ENCODE measurements at places on chromosomes 3 and 15.
A peak's percentile ranks its signal among the peaks of the same experiment; 100 is the strongest.

DNA sequence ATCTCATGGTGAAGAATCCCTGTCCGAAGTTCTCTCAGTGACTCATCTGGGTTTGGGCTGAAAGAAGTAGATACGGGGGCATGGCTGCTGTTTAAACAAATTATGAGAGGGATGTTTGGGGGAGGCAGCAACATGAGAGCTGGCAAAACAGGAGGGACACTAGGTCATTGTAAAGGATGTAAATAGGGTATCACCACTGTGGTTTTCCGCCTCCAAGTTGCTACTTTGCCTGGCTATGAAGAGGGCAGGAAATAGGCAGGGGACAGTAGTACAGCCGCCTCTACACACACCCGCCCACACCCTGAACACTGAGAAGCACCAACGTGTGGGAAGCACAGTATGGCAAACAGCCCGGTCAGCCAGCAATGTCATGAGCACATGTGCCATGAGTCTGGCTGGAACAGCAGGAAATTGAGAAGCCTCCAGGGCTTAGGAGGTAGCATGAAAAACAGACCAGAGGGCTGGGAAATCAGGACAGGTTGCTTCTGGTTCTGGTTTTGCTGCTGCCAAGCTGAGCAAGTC, 17.1 kb downstream of the HEXA start:
- no peak for DNase-seq

DNA sequence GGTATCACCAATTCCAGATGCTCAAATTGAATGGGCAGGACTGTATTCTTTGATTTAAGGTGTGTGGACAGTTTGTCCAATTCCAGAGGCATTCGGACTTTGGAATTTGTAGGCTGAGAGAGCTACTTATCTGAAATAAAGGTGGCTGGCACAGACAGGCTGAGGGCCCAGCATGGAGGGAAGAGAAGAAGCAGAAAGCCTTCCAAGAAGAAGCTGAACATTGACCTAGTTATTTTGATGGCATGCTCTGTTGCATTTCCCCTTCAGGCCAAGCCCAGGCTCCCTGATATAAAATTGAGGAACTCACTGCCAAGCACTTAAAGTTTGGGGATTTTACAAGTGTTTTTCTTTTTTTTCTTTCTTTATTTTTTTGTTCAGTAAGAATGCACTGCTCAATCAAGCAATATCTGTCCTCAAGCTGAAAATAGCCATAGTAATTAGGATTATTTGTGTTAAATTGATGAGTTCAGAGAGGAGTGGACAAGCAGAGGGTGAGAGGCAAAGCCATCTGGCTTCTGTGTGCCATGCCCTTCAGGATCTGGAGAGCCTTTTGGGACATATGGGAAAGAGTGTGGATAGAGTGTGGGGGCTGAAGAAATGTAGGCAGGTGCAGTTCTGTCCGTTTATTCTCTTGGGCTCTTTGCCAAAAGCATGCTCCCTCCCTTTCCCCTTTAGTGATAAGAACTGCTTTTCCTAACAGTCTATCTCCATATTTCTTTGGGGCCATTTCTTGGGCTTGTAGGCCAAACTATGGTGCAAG, 148.9 kb downstream of the OXSM start:
- DNase-seq, result no peak

- no peak for DNase-seq
Measured at GRCh38 chr3:8607234-8608040, 37.2 kb downstream of the SSUH2 start.

- DNase-seq, result no peak
Measured at GRCh38 chr3:166685246-166685645, 694.9 kb downstream of the ZBBX start.

- DNase-seq, result no peak
Measured at GRCh38 chr3:27590437-27591298, 106.5 kb upstream of the SLC4A7 start.

GRCh38 chr3:110180733-110181132, 843.4 kb upstream of the DPPA4 start:
- no peak for DNase-seq

DNA sequence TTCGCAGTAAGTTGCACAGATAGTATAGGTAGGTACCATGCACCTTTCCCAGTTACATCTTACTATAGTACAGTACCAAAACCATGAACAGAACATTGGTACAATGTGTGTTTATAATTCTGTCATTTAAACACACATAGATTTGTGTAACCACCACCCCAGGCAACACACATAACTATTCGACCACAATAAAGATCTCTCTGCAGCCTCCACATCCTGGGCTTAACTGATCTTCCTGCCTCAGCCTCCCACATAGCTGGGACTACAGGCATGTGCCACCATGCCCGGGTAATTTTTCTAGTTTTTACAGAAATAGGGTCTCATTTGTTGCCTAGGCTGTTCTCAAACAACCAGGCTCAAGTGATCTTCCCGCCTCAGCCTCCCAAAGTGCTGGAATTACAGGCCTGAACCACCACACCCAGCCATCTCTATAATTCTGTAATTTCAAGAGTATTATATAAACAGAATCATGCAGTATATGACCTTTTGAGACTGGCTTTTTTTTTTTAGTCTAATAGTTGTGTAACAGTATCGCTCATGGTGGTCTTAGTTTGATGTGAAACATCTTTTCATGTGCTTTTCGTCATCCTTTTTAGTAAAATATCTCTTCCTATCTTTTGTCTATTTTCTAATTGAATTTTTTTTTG, 13.3 kb upstream of the TMF1 start:
- no peak for DNase-seq

GRCh38 chr3:149542375-149543312, 68.1 kb downstream of the TM4SF4 start:
- DNase-seq, result no peak

GRCh38 chr3:133192363-133192945, 154.3 kb downstream of the TMEM108 start:
- no peak for DNase-seq

DNA sequence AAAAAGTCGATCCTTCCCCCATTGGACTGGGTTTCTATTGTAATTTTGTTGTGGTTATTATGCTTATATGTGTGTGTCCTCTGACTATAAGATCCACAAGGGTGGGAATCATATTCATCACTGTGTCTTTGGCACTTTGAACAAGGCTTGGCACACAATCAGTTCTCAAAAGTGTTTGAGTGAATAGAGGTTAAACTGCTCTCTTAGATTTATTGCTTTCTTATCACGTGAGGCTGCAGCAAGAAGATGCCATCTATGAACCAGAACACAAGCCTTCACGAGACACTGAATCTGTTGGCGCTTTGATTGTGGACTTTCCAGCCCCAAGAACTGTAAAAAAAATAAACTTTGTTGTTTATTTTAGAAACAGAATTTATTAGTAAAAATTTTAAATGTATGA, 295.0 kb upstream of the MDFIC2 start:
- no peak for DNase-seq

- no peak for DNase-seq
Measured at GRCh38 chr3:22977042-22977441, 226.1 kb upstream of the UBE2E2 start.

GRCh38 chr3:72618739-72619138, 229.5 kb downstream of the SHQ1 start:
- no peak for DNase-seq

DNA sequence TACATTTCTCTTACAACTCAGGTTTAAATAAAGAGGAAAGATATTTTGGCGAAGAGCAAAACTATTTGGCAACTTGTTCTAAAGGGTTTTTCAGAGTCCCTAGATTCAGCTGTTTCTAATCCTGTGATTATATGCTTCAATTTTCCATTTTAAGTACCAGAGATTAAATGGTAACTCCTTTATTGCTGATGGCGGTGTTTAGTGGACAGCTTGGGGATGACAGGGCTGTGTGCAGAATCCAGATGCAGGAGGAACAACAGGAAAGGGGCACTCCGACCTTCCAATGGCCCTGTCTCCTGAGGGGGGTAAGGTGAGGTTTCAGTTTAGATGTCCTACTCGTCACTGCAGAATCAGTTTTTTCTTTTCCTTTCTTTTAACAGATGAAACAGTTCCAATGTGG, 405.0 kb downstream of the PDCD6IP start:
- peak; percentile 65 for DNase-seq

- DNase-seq, result peak; percentile 22
Measured at GRCh38 chr3:48516571-48516970, 12.6 kb upstream of the SHISA5 start.

DNA sequence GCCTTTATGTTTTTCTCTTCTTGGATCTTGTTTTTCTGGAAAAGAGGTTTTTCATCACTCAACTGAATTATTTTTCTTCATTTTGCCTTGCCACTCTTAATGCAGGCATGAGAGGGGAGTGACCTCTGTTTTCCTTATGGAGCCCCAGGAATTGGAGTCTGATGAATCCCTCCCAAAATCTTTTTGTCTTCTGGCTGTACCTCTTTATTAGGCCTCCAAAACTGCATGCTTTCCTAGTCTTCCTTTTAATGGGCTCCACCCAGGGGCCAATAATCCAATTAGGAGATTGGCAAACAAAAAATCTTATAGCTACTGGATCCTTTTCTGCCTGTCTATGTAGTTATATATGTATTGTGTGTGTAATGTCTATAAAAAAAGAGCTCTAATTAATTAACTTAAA, 192.4 kb upstream of the PEX5L start:
- no peak for DNase-seq

Measured in D341Med (cell line).